Right renal pelvis (tissue), 4 donors: ENCODE measurements at places on chromosomes 5 and 9. TPM values are rescaled to one million over a fixed set of nuclear protein-coding genes. Genes with fewer than 3 reads are reported as not detected.

DNA sequence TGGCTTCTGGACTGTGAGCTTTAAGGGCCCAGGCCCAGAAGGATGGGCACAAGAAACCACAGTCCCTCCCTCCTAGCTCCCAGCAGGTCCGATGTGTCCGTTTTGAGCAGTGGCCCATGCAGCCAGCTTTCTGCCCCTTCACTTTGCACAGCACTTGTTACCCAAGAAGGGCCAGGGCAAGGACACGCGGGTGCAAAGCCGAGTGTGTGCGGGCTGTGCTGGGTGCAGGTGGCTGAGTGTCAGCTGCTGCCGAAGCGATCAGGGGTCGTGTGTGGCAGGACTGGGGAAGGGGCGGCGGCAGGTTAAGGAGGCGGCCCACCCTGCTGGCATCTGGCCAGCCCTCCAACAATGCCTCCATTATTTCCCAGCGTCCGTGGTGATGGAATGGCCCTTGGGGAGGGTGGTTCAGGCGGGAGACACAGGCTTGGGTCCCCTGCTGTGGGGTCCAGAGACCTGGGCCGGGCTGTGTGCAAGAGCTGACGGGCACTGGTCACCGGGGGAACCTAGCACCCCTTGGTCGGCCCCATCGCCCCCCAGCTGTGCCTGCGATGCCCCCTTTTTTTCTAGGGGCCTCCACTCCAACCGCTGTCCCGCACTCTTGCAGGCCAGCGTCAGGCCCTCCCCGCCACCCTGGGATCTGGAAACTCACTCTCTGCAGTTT is 653 bp downstream of the LHX3 start:
- DNase-seq, result no peak

DNA sequence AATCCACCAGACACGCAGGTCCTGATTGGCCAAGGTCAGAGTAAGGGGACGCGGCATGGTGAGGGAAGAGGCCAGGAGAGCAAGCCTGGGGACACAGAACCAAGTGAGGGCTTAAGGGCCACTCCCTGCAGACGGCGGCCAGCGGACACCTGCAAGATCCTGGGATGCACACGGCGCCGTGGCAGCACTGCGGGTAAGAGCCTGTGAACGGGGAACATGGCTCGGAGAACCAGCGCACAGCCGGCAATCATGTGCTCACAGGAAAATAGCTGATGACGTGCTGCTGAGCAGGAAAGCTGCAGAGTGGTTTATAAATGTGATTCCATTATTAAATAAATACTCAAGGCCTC is 27.0 kb upstream of the NSMF start:
- no peak for DNase-seq

RPL12 gene
- polyA plus RNA-seq, result 1,745 TPM

NME5 gene
- 20.3 TPM for polyA plus RNA-seq

DNA sequence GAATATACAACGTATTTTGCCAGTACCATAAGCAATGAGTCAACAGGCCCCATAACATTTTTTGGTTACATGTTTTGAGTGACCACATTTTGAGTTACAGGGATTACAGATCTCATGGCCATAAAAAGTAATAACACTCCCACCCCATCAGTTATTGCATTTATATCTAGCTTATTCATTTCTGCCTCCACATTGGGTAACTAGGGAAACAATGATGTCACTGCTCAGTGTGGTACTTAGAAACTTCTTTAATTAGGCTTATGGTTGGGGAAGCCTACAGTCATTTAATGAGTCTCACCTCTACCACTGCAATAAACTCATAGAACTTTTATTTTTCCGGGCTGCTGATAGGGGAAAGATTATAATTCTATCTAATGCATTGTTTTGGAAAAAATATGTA is 39.9 kb upstream of the SMIM15 start:
- DNase-seq, result no peak

UNC5A gene
- 0.38 TPM for polyA plus RNA-seq

DNA sequence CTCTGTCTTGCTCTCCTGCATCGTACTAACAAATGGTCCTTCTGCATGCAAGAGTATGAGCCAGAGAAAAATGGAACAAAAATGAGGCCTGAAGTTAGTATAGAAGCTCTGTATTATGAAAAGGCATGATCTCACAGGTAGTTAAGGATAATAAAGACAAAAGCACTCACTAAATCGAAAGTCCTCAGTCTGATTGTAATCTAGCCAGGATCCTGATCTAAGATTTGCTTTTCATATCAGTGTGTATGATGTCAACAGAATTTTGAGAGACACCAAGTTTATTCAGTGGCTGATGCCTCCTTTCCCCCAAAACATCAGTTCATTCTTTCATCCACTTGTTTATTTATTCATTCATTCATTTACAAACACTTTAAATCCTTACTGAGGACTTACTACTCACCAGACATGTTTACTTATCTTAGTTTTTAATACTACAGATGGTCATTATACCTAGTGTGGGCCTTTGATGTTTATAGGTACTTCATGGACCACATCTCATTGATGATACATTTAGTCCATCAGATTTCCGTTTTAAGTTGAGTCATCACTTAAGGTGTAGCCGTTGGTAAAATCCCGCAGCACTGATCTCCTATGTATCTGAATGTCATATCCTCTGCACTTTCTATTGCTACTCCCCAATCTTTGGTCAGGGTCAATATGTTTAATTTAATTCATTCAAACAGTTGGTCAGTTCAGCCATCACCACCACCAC is 105.2 kb upstream of the DHFR start:
- no peak for DNase-seq

GRCh38 chr9:98778711-98779530 is 17.4 kb downstream of the ANKS6 start:
- no peak for DNase-seq

GZMA gene
- 0.58 TPM for polyA plus RNA-seq

MCC gene
- polyA plus RNA-seq, result 33.5 TPM

- DNase-seq, result no peak
Observed at GRCh38 chr9:109301012-109301411, 19.8 kb downstream of the EPB41L4B start.

GRCh38 chr9:127664324-127664677 is 42.5 kb upstream of the CFAP157 start:
- DNase-seq, result no peak

DMRTA1 gene
- polyA plus RNA-seq, result 2.5 TPM

DNA sequence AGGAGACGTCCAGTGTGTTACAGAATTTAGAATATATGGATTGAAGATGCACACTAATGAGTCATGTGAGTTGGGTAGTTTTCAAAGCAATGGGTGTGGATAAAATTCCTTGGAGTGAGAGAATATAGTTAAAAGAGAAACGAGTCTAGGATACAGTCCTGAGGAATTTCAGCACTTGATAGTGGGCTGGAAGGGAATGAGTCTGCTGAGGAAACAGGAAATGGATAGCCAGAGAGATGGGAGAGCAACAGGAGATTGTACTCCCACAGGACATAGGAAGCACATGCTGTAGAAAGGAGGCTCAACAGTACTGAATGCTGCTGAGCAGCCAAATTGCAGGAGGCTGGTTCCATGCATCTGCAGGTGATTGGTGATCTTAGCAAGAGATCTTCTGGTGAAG is 68.1 kb downstream of the FBN2 start:
- DNase-seq, result no peak

- no peak for DNase-seq
Observed at GRCh38 chr9:133200631-133201030, 8.4 kb downstream of the OBP2B start.

DNA sequence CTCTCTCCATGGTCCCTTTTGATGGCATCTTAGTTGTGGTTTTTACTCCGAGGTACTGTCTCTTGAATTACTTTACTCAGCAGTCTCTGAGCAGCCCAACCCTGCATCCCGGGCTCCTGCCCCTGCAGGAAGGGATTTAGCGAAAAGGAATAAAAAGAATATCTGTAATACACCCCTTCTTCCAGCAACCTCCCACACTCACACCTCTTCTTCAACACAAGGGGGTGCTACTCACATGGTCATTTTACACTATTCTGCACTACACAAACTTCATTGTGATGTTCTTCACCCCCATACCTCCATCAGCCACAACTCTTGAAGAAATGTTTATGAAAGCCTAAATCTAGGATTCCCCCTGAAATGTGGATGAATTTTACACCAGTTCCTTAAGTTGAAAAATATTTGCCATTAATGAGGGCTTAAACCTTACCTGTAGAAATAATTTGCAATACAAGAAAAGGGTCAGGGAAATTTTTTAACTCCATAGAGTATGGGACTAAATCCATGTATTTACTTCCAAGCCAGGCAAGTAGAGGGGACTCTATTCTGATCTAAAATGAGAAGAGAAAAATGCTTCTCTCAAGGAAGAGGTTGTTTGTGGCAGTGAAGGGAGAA is 26.0 kb downstream of the TPD52L3 start:
- DNase-seq, result peak; percentile 20

GRCh38 chr5:78293851-78294247 is 649 bp downstream of the AP3B1 start:
- peak; percentile 4 for DNase-seq

- no peak for DNase-seq
Observed at GRCh38 chr5:2134543-2135292, 252.0 kb upstream of the IRX4 start.

- no peak for DNase-seq
Observed at GRCh38 chr5:168747987-168748777, 169.0 kb upstream of the PANK3 start.

GRCh38 chr5:56429110-56429561 is 196.0 kb upstream of the ANKRD55 start:
- DNase-seq, result no peak
